AG10803 (cell line): ENCODE measurements at places on chromosomes 2 and 18.

DNA sequence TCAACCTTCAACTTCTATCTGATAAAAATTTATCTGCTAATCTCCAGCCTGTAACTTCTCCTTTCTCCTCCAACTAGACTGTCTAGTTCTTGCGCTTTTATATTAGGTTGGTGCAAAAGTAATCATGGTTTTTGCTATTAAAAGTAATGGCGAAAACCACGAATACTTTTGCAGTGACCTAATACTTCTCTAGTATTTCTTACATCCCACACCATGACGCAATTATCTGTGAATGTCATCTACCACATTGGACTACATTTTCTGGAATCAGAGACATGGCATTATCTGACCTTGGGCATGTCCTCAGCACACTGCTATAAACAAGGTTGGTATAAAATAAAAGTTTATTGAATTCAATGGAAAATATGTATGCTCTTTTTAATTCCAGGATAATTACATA, 370.2 kb upstream of the LYPD1 start:
- DNase-seq, result no peak

- DNase-seq, result no peak
Observed at GRCh38 chr2:126766969-126767296, 111.0 kb downstream of the GYPC start.

GRCh38 chr2:43853141-43854081, 14.6 kb downstream of the ABCG8 start:
- no peak for DNase-seq

DNA sequence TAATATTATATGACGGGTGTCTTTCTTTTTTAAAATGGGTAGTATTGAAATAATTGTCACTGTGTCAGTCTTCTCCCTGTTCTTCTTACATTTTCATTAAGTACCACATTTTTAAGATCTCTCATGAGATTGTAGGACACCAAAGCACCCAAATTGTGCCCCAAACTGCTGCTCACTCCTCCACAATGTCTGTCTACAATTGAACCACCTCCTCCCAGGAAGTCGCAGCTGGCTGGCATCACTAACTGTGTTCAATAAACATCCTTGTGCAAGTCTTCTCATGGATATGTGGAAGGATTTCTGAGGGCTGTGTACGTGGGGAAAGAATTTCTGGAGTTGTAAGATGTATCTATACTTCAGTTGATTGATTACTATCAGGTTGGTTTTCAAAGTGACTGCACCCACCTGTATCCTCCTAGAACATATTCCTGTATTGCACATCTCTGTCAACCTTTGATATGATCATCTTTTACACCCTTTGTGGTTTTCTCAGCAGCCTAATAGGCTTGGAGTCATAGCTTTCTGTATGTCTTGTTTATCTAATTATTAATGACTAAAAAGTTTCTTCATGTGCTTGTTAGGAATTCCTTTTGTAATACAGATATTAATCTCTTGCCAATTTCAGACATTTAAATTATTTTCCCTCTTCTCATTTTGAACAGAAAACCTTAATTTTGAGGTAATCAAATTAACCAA, 774.9 kb downstream of the RNF144A start:
- no peak for DNase-seq

DNA sequence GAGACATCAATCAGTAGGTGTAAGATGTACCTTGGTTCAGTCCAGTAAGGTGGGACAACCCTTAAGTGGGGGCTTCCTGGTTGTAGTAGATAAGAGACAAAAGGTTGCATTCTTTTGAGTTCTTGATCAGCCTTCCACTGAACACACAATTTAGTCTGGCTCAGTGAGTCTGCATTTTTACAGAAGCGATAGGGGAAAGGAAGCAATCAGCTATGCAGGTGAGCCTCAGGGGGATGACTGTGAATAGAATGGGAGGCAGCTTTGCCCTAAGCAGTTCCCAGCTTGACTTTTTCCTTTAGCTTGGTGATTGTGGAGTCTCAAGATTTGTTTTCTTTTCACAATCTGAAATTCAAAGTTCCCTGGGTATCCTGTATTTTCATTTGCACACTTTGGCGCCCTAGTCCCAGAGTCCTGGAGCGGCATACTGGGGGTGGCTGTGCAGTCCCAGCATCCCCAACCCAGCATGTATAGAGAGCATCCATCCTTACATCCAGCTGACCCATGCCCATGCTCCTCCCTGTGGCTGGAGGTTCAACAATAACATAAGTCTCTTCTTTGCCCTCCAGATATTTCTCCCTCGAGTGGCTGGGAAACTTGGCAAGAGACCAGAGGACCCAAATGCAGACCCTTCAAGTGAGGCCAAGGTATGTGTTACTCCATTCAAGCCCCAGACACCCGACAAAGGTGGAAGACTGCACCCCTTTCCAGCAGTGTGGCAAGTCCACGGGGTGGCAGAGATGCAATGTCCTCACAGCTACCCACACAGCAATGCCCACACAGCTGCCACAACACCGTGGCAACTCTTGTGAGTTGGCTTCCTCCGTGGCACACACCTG, 20.1 kb upstream of the PRLH start:
- DNase-seq, result no peak

DNA sequence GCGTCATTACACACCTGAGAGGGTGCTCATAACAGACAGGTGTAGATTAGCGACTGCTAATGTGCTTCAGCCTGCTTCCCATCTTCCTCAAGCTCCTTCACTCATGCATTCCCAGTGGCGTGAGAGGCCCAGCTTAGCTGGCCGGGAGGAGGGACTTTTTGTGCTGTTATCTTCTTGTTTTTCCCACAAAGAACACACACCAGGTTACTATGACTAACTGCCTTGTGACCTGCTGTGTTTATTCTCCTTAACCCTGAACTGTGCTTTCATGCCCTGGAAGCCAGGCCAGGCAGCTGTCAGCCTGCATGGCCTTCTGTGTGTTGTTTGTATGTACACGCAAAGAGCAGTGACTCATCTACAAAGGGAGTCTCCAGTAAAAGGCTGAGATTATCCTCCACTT, 143.8 kb downstream of the PIEZO2 start:
- no peak for DNase-seq

- no peak for DNase-seq
Observed at GRCh38 chr18:62258093-62258492, 67.0 kb upstream of the TNFRSF11A start.

GRCh38 chr18:25262920-25263319, 89.0 kb downstream of the ZNF521 start:
- peak; percentile 77 for DNase-seq

GRCh38 chr2:74130211-74130995, 17.3 kb downstream of the BOLA3 start:
- no peak for DNase-seq

GRCh38 chr2:240831594-240832204, 11.7 kb upstream of the KIF1A start:
- no peak for DNase-seq

- DNase-seq, result peak; percentile 96
Observed at GRCh38 chr2:47043142-47043890, 111.8 kb downstream of the STPG4 start.

- no peak for DNase-seq
Observed at GRCh38 chr18:37368110-37368954, 197.3 kb downstream of the CELF4 start.

- DNase-seq, result peak; percentile 74
Observed at GRCh38 chr2:226655871-226656270, 143.7 kb downstream of the IRS1 start.

DNA sequence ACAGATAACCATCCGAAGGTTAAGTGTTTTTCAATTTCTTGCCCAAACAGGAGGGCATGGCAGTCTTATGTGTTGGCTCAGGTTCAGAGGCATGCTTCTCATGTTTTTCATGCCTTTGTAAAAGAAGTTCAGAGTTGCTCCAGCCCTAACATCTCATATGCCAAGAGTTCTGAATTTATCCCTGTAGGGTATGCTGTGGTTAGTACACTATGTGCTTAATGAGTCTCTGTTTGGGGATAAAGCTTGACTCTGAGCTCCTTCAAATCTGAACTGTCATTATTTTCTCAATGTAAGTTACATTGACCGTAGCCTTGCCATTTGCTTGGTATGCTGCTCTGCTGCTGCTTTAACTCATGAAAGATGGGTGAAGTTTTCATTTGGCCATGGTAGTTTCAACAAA, 67.9 kb upstream of the PNPT1 start:
- peak; percentile 59 for DNase-seq

- no peak for DNase-seq
Observed at GRCh38 chr2:20620696-20621365, 30.1 kb downstream of the HS1BP3 start.

DNA sequence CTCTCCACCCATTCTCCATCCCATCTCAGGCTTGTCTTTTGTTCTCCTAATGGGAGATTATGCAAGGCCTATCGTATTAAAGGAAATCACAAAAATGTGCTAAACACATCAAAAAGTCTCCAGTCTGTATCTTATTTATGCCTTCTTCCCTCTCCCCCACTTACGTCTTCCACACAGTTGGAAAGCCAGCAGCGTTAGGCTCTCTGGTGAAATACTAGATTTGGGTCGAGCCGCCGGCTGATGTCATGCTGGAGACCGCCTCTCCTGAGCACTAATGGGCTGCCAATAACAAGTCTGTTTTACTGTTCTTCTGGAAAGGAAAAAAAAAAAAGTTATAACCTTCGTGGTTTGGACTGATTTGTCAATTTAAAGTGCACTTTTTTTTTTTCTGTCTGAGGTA, 182.7 kb upstream of the SIX2 start:
- DNase-seq, result peak; percentile 80

DNA sequence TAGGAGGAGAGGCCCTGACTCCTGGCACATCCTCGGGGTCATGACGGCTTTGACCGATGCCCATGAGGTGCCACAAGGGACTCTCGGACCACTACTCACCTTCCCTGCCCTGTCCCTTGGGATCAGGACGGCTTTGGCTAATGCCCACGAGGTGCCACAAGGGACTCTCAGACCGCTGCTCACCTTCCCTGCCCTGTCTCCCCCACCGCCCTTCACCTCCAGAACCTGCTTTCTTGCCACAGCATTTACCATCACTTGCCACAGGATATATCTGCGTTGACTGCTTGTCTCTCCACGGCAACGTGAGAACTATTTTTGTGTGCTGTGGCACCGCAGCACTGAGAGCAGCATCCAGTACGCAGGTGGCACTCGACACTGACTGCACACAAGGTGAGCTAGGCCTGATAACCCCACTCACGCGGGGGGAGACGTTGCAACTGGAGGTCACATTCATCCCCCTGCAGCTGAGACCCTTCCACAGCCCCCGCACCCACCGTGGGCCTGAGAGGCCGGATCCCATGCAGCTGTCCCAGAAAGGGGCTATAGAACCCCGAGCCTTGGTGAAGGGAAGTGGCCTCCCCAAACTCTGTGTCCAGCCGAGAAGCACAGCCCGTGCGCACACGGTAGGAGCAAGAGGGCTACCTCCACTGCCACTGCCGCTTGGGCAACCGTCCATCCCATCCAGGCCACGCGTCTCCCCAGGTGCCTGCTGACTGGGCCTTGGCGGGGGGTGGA, 47.5 kb downstream of the ANO7 start:
- DNase-seq, result no peak

- no peak for DNase-seq
Observed at GRCh38 chr2:101781791-101782426, 84.4 kb downstream of the MAP4K4 start.

GRCh38 chr2:98161186-98161585, 74.2 kb downstream of the VWA3B start:
- DNase-seq, result no peak

DNA sequence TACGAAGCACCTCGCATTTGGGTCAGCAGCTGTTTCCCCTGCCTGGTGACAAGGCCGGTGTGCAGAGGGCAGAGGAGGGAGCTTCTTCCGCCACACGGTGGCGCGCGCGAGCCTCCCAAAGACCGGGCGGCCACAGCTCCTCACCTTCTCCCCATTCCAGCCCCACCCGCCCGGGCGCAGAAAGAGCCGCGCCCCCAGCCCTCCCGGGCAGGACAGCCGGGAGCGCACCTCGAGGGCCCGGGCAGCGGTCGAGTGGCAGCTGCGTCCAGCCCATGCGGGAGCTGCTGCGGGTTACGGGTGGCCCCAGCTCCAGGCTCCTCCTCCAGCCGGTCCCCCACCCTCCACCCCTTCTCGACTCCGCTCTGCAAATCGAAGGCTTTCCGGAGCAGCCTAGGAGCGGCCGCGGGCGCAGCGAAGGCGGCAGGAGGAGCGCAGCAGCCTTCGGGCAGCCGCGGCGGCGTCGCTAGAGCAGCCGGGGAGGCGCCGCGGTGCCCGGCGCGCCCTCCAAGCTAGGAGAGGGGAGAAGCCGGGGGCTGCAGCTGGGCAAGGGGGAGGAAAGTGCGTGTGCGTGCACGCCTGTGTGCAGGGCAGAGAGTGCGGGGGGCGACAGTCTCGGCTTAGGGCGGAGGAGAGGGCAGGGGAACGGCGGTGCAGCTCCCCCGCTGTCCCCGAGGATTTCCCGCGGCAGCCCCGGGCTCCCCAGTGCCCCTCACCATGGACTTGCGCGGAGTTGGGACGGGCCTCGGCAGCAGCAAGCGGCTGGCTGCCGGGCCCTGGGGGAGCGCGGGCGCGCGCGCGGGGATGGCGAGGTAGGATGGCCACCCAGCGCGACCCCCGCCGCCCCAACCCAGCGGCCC, at the start of gene CCDC85A:
TSS of gene CCDC85A (plus strand) at position 348 of the 857 bp plus-strand sequence. CDS start 635 bp downstream, outside the sequence.
- peak; percentile 83 for DNase-seq

DNA sequence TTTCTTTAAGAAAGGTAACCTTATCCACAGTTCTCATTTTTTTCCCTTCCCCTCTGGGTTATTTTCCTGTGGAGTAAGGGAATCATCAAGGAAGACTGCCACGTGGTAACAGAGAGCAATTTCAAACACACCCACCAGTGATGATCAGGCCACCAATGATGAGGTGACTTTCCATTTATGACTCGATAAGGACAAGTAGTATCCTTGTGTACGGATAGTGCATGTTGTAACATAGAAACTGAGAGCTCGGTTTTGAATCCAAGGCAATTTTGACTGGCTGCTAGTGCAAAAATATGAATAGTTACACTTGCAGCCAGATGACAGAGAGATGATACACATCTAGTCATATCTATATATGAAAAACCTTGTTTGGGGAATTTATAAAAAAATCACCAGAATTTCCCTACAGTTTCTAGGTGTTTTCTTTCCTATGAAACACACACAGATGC, 143.6 kb upstream of the TCF4 start:
- no peak for DNase-seq

- DNase-seq, result no peak
Observed at GRCh38 chr2:237876532-237876931, 17.1 kb downstream of the RAMP1 start.

DNA sequence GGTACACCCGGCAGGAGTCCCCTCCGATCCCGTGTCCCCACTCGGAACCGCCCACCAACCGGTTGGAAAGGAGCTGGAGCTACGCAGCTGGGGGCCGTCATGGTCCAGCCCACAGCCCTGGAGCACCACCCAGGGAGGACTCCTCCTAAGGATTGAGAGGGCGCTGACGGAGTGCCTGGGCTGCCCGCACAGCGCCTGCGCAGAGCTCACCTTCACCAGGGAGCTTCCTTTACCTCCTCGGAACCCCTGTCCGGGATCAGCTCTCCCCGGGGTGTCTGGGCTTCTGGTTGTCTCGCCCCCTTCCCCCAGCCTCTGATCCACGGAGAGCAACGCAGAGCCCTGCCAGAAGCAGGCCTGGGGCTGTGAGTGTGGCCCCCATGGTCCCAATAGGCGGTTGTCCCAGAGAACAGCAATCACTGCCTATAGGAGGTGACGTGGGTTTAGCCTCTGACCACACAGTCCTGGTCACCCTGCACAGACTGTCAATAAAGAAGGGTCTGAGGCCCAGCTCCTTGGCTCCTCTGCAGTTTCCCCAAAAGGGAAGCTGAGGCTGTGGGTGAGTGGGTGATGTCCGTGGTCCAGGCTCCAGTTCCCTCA, 14.6 kb downstream of the ALPG start:
- DNase-seq, result no peak

GRCh38 chr2:238114851-238115660, 14.9 kb downstream of the ESPNL start:
- no peak for DNase-seq
